Retina (tissue), 1 donor: ENCODE measurements at places on chromosomes 13 and 19.

- DNase-seq, result no peak
These were observed 17.5 kb upstream of the N4BP2L1 start for GRCh38 chr13:32445461-32445860.

GRCh38 chr19:5118026-5118425 is 149.1 kb downstream of the KDM4B start:
- no peak for DNase-seq

DNA sequence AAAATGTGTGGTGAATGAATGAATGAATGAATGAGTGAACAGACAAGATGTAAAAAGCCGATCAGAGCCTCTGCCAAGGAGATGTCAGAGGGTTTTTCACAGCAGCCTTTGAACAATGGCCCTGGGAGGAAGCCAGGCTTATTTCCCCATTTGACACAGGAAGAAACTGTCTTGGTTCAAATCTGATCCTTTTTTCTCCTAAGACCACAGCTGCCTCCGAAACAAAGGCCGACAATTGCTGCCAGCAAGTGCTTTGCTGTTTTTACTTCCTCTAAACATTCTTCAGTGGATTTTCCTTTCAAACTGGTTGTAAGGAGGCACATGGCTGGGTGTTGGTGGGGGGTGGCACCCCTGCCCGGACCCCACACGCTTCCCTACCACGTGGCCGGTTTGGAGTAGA is 44.2 kb upstream of the HOMER3 start:
- no peak for DNase-seq

DNA sequence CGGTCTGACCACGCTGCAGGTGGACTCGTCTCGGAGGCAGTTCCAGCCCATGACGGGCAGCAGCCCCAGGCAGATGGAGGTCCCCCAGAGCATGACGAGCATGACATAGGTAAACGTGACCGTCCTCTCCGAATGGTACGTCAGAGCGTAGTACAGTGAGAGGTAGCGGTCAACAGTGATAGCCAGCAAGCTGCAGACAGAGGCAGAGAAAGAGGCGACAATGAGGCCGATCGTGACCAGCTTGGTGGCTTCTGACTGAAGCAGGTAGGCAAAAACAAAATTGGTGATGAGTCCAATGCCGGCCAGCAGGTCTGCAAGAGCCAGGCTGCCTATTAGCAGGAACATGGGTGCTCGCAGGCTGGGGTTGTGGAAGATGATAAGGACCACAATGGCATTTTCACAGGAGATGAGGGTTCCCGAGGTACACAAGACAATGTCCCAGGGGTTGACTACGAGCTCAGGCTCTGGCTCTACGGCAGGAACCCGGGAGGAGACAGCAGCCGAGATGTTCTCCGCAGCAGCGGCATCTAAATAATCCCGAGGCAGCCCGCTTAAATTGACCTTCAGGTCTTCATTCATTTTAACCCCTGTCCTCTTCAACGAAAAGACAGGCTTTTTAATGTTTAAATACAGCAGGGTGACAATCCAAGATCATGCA is 1.2 kb downstream of the GPR12 start:
- no peak for DNase-seq

- no peak for DNase-seq
These were observed 130.1 kb downstream of the KLF12 start for GRCh38 chr13:74004109-74004508.

DNA sequence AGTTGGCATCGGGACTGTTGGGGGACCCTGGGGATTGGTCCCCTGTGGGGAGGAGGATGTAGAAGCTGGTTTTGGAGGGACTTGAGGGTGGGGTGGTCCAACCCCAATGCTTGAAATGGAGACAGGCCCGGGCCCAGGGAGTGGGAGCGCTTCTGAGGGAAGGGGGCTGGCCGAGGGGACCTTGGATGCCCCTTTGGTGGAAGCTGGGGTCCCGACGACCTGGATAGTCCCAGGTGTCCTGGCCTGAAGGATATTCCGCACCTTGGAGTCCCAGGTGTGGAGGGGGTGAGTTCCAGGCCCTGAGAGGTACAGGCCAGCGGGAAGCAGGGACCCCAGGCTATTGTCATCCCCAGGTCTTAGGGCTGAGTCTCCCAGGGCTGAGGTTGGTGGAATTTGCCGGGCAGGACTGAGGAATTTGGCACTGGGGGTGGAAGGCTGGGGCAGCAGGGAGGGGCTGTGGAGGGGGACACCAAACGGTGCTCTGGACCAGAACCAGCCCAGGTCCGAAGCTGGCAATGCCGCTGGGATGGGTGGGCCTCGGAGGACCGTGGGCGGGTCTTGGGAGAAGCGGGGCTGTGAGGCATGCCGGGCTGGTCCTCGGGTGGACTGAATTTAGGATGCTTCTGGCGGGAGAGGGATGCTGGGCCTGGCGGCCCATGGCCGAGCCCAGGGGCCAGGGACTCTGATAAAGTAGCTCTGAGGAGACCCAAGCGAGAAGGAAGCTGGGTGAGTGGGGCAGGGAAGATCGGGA is 1.8 kb downstream of the HDGFL2 start:
- DNase-seq, result no peak
